ENCODE measurements at places on chromosomes 16 and 17.

DNA sequence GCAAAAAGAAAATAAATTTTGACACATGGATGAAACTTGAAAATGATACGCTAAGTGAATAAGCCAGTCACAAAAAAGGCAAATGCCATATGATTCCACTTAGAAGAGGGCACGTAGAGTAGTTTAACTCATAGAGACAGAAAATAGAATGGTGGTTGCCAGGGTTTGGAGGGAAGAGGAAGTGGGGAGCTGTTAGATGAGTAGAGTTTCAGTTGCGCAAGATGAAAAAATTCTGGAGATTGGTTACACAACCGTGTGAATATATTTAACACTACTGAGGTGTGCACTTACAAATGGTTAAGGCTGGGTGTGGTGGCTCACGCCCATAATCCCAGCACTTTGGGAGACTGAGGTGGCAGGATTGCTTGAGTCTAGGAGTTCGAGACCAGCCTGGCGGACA lies 93.4 kb upstream of the TMEM132E start:
- DNase-seq, result no peak

DNA sequence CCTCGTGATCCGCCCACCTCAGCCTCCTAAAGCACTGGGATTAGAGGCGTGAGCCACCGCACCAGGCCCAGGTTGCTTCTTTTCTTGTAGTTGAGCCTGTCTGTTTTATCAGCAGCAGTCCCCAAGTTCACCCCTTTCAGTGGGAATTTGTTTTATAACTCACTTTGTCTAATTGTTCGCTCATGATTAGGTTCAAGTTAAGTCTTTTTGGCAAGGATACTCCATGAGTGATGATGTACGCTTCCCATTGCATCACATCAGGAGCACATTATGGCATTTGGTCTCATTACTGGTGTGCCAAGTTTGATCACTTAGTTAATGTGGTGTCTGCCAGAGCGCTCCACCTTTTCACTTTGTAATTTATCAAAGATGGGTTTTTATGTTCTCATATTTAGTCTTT lies 14.4 kb upstream of the GJD3 start:
- DNase-seq, result no peak

DNA sequence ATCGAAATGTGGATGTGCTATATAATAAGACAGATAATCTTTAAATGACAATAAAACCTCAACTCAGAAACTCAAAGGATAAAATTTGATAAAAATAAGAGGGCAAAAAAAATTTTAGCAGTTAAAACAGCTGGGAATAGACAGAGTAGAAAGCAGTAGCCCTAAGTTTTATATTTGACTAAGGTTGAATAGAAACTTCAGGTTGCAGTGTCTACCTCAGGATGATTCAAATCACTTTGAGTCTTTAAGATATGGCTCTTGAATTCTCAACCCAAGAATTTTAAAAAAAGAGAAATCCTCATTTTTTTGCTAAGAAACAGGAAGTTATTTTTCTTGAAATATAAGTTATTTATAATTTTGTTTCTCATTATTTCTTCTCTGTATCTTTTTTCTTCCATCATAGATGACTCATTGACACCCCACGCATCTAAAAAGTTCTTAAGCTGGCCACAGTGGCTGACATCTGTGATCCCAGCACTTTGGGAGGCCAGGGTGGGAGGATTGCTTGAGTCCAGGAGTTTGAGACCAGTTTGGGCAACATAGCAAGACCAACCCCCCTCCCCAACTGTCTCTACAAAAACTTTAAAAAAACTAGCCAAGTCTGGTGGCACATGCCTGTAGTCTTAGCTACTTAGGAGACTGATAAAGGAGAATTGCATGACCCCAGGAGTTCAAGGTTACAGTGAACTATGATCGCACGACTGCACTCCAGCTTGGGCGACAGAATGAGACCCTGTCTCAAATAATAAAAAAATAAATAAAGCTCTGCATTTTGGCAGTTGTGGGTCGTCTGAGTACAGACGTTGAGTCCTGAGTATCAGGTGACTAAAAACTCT lies 23.9 kb downstream of the NFAT5 start:
- no peak for DNase-seq

- no peak for DNase-seq
These were observed 126.9 kb downstream of the KATNIP start for GRCh38 chr16:27676839-27677238.

GRCh38 chr16:78878570-78878969 lies 722.0 kb downstream of the MAF start:
- DNase-seq, result no peak

GRCh38 chr16:87060034-87060986 lies 256.9 kb downstream of the C16orf95 start:
- DNase-seq, result peak; percentile 13
